Activated CD4-positive, alpha-beta T cell treated with anti-CD3 and anti-CD28 coated beads, Interleukin-2, amount 10 ng/mL, durations not matched to agents 24 days and 14 days (primary cell): ENCODE measurements at places on chromosomes 7 and 10.

DNA sequence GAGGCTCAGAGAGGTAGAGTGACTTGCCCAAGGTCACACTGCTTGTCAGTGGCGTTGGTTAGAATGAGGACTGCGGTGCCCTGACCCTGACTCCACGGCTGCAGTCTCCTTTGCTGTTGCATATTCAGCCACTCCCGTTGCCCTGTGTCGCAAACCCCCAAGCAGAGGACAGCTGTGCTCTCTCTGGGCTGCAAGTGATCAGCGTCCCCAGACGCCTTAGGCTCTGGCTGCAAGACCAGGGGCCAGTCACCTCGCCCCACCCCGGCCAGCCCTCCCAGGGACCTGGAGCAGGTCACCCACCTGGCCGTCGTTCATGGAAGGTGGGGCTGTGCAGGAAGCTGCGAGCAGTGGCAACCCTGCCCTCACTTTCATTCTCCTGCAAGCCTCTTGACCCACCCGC is 51.7 kb upstream of the NANOS1 start:
- DNase-seq: no peak

GRCh38 chr7:47942132-47942531 is 6.1 kb downstream of the PKD1L1 start:
- DNase-seq: no peak

DNA sequence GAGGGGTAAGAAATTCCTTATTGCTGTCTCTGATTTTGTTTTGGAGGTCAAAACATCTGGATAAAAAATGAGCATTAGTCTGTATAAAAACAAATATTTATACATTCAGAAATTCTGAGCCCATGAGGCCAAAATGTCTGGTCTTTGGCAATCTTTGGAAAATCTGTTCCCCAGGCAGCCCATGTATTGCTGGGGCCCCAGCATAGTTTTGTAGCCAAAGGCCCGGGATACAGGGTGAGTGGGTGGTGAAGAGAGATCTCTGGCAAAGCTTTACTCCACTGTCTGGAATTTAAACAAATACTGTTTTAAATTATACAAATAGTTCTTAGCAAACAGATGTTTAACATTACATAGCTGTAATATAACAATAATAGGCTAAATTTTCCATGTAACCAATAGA is 134.7 kb upstream of the GALNT17 start:
- DNase-seq: no peak

DNA sequence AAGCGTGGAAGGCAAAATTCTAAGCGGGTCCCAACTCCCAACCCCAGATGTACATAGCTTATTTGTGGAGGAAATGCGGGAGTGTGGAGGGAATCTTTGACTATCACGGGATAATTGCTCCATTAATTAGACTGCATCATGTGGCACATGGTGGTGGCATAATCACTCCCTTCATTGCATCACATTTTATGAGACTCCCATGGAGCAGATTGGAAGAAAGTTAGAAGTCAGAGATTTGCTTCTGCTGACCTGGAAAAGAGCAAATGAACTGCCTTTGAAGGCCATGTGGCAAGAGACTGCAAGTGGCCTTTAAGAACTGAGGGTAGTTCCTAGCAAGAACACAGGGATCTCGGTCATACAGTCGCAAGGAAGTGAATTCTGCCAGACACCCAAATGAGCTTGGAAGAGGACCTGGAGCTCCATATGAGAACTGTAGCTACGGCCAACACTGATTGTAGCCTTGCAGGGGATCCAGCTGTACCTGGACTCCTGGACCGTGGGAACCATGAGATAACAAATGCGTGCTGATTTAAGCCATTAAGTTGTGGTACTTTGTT is 37.1 kb upstream of the ITGB1 start:
- DNase-seq: no peak

DNA sequence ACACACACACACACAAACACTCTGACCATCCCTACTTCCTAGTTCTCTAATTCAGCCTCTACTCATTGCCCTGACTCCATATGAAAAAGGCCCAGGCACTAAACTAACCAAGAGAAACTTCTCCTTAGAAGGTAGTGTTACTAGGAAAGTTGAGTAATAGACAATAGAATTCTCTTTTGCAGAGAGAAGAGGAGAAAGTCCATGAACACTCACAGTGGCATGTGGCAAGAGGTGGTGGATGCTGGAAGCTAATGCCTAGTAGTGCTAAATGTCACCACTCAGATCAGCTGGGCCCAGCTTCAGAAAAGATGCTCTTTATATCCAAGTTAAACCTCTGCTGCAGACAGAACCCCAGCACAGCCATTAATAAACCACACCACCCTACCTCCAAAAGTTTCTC is 58.2 kb downstream of the SORBS1 start:
- no peak for DNase-seq
